Stimulated activated CD8-positive, alpha-beta memory T cell treated with anti-CD3 and anti-CD28 coated beads, Interleukin-7, amount 100 ng/mL, for 24 hours (primary cell): ENCODE measurements at places on chromosomes 16 and 17.

DNA sequence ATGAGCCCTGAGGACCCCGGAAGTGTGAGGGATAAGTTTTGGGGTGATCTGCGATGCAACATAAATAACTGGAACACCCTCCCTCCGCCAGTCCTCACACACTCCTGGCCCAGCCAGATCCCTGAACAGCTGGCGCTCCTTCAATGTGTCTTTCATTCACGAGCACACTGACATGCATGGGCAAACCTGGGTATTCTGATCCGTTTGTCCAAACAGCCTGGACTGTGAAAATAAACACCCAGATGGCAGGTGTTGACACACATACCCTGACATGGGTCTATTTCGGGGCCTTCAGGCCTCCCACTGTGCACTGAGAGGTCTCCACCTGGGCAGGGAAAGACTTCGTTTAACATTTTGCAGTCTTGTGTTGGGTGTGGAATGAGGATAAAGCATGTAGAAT is 3.0 kb upstream of the CPNE2 start:
- no peak for DNase-seq

GRCh38 chr16:65394281-65394680 is 272.4 kb upstream of the CDH11 start:
- no peak for DNase-seq

GRCh38 chr16:30040221-30040620 is 9.2 kb upstream of the TLCD3B start:
- DNase-seq, result no peak

GRCh38 chr17:80827646-80828643 is 163.7 kb upstream of the CHMP6 start:
- no peak for DNase-seq

- no peak for DNase-seq
These were observed 20.8 kb downstream of the GINS2 start for GRCh38 chr16:85667841-85668413.

- DNase-seq, result peak; percentile 91
These were observed 133.7 kb downstream of the RAB11FIP4 start for GRCh38 chr17:31524926-31525800.

- no peak for DNase-seq
These were observed 5.0 kb upstream of the KRT19 start for GRCh38 chr17:41532947-41533570.

DNA sequence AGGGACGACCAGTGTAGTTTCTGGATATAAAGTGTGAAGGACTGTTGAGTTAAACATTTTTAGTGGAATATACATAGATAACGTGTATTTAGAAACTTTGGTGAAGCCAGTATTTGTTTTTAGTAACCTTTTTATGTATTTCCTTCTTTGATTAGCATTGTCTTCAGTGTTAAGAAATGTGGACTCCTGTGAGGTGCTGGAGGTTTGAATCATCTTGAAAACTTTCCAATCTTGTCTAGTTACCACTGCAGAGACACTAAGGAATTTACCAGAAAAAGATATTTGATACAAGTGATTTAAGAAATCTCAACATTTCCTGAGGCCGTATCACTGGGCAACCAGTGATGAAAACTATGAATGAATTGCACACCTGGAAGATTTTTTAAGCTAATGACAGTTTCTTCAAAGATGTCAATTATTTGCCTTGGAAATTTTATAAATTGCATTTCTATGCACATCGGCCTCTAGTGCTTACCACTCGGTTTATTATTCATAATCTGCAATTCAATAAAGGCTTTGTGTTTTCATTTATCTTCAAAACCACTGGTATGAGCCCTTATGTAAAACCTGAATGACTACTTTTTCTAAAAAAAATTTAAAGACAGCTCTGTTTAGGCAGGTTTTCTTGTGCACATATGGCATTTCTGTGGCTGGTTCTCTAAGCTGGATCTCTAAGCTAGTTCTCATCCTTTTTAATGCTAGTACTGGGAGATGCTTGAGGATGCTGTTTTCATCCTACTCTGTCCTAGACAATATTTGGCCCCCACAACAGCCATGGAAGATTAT is 31.4 kb upstream of the ADCY7 start:
- no peak for DNase-seq

GRCh38 chr16:57244767-57245471 is at the start of gene ARL2BP:
Gene ARL2BP, plus strand, starts transcription at chr16:57245259. Its CDS starts 109 bp downstream, at chr16:57245368.
- DNase-seq, result peak; percentile 95

- no peak for DNase-seq
These were observed 29.9 kb downstream of the KANSL1 start for GRCh38 chr17:46163316-46163715.

- DNase-seq, result no peak
These were observed 580.1 kb downstream of the WWOX start for GRCh38 chr16:78679546-78679945.

- no peak for DNase-seq
These were observed 3.3 kb upstream of the LAT start for GRCh38 chr16:28981517-28981916.

DNA sequence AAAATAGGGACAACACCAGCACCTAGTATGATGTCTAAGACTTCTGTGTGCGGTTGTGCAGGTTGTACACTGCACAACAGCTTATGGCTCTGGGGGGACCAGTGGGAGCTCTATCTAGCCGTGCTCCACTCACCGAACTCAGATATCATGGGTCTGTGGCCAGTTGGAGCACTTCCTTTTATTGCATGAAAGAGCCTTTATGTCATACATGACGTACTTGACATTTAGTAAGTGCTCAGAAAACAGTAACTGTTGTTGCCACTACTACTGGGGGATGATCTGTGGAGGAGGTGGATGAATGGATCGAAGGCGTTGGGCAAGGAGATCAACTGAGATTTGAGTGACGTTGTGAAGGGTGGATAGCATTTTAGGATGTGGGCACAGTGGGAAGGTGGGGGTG is 368.8 kb downstream of the SNX29 start:
- no peak for DNase-seq

- DNase-seq, result no peak
These were observed 76.3 kb downstream of the AMFR start for GRCh38 chr16:56349086-56349415.

GRCh38 chr17:20779521-20779920 is 200.0 kb downstream of the CDRT15L2 start:
- DNase-seq, result no peak

DNA sequence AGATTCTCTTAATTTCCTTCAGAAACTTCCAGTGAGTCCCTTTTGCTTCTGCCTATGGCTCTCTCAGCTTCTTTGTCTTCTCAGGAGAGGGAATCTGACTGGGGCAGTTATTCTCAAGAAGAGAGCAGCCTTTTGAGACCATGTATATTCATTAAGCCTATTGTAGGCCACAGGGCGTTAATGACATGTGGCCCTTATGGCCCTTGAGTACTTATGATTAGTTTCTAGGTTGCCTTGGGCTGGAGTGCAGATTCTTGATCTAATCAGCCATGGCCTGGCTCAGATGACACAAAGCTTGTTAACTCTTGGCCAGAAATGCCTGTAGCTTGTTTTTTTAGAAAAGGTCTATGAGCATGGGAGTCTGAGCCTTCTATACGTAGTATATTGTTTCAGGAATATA is 17.4 kb downstream of the MFSD11 start:
- DNase-seq, result no peak

- no peak for DNase-seq
These were observed 19.3 kb upstream of the RAI1 start for GRCh38 chr17:17661834-17662385.

GRCh38 chr16:69315486-69316311 is 4.5 kb downstream of the VPS4A start:
- no peak for DNase-seq

- no peak for DNase-seq
These were observed 26.1 kb downstream of the BCL7C start for GRCh38 chr16:30867747-30868146.

DNA sequence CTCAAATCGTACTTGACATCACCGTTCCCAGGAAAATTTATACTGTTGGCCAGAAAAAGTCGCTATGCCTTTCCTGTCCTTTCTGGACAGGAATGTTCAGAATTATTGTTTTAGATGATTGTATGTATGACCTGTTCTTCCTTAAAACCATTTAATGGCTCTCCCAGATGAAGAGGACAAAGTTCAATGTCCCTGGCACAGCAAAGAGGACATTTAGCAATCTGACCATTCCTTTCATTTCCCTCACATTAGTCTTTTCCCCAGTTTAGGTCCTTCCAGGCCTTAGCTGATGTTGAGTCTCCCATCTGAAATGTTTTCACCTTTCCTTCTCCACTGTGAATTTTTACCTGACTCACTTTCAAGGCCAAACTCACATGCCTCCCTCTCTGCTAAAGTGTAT is 938.9 kb downstream of the CDH11 start:
- DNase-seq, result no peak

DNA sequence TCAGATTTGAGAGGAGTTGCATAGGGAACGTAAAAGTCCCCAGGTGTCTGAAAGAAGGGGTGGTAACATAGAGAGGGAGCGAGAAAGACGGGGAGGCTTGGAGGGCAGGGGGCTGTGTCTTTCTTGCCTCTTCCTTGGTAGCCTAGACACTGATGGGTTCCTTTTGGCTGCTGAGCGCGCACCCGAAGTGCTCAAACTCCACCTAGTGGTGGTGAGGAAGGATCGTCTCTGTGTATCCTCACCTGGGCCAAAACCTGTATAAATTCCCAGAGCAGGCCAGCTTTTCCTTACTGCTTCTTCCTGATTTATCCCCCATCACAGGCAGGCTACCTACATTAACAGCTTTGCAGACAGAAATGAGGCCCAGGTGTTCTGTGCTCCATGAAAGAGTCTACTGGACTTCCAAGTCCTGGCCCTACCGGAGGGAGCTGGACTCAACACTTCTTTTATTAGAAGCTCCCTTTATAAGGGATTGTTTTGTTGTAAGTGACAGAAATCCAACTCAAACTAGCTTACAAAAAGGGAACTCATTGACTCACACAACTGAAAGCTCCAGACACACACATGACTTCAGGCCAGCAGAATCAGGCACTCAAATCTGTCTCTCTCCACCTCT is 5.5 kb upstream of the SLC25A35 start:
- no peak for DNase-seq

- no peak for DNase-seq
These were observed 25.1 kb upstream of the MED13 start for GRCh38 chr17:62090021-62090824.

DNA sequence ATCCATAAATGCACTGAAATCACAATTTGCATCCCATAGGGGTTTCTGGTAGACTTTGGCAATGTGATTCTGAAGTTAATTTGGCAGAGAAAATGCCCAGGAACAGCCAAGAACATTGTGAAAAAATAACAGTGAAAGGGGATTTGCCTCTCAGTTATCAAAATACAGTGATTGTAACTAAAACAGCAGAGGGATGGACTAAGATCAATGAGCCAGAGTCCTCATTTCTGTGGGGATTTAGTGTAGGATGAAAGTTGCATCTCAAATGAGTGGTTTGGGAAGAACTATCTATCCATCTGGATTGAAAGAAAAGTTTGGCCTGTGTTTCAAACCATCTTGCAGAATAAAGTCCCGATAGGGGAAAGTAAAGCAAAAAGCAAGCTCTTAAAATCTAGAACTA is 28.1 kb downstream of the MYBBP1A start:
- no peak for DNase-seq

DNA sequence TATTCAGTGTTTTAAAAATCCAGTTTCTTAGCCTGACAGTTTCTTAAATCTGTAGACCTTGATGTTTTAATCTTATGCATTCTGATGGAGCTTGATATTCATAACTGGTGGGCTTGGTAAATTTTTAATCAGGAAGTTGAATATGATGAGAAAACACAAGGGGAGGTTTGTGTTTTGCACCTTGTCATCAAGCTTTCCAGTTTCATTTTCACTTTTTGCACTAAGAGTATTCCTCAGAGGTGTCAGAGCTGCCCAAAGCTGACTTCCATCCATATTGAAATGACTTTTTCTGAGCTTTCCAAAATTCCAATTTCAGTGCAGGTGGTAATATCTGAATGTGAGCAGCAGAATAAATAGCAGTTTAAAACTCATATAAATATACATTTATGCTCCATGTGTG is 555.0 kb upstream of the RBFOX1 start:
- DNase-seq, result no peak

DNA sequence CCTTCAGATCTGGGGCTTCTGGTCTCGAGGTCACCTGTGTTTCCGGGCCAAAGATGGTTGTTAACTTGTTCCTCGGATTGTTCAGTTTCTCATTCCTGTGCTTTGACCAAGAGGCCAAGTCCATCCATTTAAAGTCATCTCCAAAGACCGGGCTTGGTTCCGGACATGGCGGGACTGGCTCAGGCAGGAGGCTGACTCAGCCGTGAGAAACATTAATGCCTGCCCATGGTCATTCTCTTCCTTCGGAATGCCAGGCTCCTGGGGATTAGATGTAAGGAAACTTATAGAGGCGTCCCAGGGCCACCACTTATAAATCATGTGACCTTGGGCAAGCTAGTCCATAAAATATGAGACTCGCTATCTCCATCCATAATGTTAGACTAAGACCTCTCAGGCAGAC is 13.6 kb upstream of the NKD1 start:
- DNase-seq, result no peak

DNA sequence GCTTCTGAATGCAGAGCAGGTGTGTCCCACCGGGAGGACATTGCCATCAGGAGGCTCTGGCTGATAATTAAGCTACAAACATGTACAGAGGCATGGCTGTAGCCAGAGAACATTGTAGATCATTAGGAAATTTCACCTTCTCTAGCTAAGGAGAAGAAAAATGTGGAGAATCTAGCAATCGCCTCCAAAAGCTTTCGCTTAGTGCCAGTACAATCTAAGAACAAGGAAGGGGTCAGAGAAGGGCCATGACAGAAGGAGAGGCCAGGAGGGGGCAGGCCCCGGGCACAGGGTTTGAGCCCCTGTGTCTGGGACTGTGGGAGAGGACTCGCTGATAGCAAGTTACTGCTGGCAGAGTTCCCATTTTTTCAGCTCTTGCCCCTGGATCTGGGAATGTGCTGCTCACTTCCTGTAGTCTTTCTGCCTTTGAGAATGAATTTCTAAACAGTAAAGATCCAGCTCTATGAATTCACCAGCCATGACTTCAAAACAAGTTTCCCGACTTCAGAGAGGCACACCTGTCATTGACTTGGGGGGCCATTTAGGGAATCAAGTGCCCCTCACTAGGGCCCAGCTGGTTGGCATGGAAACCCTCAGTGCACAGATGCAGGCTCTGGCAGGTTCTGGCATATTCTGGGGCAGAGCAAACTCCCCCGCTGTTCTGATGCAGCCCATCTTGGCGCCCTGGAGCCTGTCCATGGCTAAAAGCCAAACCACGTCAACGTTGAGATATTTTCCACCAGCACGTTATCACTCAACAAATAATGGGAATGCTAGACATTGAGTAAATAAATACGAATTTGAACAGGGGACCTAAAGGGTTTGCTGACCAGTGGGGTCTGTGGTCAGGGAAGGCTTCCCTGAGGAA is 59.5 kb upstream of the CACNG4 start:
- no peak for DNase-seq

GRCh38 chr17:70024253-70024652 is 50.8 kb upstream of the KCNJ16 start:
- no peak for DNase-seq

- no peak for DNase-seq
These were observed 49.8 kb downstream of the SREBF1 start for GRCh38 chr17:17786998-17787397.

DNA sequence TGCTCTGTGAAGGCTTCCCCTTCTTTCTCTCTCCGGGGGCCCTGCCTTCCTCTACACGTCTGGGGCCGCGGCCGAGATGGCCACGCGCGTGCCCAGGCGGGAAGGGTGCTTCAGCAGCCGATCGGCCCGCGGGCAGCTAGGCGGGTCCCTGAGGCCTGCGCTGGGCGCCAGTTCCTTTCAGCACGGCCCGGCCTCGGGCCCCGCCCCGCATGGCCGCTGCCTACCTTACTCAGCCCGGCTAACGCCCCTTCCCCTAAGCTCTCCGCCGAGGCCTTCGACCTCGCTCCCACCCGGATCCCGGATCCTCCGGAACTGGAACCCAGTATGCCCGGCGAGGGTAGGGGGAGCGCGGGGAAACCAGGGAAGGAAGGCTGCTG is 335 bp downstream of the TMEM11 start:
- no peak for DNase-seq

- peak; percentile 28 for DNase-seq
These were observed 485 bp downstream of the DYNLL2 start for GRCh38 chr17:58083491-58084316.
